Cortex of kidney (tissue), 1 donor: ENCODE measurements at places on chromosomes 13 and 19.

DNA sequence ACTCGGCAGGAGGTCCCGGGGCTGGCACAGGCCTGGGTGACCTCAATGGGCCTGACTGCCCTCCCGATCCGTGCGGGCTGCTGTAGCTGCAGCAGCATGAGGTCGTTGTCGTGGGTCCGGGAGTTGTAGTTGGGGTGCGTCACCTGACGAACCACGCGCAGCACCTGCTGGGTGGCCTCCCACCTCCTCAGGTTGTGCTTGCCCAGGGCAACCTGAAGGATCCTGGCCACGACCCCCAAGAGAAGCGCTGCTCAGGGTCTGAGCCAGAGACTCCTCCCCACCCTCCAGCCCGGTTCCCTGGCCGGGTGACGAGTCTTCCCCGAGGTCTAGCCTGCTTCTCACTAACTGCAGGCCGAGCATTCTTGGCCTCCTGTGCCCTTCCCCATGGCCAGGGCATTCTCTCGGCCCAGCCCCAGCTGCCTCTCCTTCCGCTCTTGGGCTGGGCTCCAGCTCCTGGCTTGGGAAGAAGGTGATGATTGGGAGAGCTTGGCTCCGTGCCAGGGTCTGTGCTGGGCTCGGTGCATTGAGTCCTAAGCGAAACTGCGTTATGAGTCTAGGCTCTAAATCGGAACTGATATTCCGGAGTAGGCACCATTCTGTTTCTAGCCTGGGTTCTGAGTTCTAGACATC is 3.1 kb downstream of the KLK14 start:
- no peak for DNase-seq

- no peak for DNase-seq
Observed at GRCh38 chr19:15556634-15557181, 48.4 kb downstream of the CYP4F22 start.

DNA sequence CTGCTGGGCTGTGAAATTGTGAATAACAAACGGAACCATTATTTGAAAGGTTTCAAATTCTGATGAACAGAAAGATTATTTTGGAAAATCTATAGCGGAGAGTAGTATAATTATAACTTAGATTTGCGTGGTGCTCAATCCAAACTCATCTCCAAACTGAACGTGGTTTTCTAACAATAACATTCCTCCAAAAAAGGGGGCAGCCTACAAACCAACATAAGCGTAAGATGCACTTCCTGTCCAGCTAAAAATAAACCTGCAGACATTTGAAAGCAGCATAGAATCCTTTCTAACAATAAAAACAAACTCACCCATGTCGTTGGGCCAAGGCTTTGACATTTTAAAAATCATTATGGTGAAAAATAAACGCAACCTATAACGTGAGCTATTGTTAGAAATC is 178.4 kb downstream of the COL4A1 start:
- DNase-seq: no peak

GRCh38 chr13:60759499-60759898 is 362.5 kb downstream of the TDRD3 start:
- DNase-seq: no peak

- no peak for DNase-seq
Observed at GRCh38 chr13:33194820-33195692, 90.5 kb downstream of the STARD13 start.

DNA sequence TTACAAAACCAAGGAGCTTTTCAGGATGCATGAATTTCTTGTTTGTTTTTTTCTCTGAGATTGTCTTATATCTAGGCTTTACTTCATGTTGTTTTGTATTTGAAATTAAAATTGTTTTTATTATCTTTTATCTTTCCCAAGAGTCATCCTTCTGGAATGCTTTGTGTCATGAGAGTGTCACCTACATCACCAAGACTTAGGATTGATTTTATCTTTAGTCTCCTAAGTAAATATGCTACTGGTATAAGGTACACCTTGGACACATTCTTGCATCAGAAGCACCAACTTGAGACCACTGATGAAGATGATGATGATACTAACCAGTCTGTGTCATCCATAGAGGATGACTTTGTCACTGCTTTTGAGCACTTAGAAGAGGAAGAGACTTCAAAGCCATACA is 26.4 kb downstream of the AKAP11 start:
- DNase-seq: no peak

DNA sequence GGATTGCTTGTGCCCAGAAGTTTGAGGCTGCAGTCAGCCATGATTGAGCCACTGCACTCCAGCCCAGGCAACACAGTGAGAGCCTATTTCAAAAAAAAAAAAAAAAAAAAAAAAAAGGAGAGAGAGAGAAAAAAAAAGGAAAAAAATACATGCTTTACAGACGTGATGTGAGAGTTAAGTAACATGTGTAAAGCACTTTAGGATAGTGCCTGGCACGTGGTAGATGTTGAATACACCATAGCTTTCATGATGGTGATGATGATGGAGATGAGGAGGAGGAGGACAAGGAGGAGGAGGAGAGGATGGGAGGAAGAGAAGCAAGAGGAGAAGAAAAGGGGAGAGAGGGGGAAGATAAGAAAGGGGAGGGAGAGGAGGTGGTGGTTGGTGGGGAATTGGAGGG is 15.1 kb upstream of the RUBCNL start:
- no peak for DNase-seq

DNA sequence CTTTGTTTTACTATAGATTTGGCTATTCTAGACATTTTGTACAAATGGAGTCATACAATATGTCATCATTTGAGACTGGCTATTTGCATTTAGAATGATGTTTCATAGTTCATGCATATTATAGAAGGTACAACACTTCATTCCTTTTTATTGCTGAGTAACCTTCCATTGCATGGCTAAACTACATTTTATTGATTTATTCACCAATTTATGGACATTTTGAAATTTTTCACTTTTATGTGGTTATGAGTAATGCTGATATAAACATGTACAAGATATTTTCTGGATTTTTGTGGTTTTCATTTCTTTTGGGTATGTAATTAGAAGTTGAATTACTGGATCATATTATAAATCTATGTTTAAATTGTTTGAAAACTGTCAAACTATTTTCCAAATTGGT is 710.3 kb upstream of the SLITRK5 start:
- DNase-seq: no peak

- DNase-seq: no peak
Observed at GRCh38 chr19:38684078-38684861, 36.8 kb downstream of the ACTN4 start.

DNA sequence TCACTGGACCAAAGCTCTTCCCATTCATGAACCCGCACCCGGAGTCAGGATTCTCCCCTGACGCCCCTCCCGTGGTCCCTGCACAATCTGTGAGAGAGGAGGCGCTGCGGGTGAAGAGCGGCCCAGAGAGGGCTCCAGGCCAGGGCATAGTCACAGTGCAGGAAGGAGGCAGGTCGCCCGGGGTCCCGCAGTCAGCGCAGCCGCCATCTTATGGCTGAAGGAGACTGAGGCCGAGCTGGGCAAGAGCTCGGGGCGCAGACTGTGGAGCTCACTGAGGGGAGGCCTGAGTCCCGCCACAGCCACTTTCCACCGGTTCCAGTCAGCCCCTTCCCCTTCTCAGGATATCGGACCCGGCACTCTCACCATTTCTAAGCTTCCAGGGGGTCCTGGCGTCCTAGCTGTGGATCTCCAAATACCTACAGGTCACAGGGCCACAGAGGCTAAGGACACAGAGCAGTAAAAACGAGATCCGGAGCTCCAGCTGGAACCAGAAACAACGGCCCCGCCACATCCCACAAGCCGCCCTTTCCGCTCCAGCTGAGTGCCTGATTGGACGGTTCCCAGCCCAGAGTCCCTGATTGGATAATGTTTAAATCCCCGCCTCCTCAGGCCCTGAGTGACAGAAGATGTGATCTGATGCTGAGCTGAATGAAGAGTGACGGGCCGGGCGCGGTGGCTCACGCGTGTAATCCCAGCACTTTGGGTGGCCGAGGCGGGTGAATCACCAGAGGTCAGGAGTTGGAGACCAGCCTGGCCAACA is at the start of gene ZNF99:
Gene ZNF99 (minus strand): TSS at position 501 of the 760 bp plus-strand sequence. CDS start 135 bp downstream, at position 366.
- DNase-seq: no peak

DNA sequence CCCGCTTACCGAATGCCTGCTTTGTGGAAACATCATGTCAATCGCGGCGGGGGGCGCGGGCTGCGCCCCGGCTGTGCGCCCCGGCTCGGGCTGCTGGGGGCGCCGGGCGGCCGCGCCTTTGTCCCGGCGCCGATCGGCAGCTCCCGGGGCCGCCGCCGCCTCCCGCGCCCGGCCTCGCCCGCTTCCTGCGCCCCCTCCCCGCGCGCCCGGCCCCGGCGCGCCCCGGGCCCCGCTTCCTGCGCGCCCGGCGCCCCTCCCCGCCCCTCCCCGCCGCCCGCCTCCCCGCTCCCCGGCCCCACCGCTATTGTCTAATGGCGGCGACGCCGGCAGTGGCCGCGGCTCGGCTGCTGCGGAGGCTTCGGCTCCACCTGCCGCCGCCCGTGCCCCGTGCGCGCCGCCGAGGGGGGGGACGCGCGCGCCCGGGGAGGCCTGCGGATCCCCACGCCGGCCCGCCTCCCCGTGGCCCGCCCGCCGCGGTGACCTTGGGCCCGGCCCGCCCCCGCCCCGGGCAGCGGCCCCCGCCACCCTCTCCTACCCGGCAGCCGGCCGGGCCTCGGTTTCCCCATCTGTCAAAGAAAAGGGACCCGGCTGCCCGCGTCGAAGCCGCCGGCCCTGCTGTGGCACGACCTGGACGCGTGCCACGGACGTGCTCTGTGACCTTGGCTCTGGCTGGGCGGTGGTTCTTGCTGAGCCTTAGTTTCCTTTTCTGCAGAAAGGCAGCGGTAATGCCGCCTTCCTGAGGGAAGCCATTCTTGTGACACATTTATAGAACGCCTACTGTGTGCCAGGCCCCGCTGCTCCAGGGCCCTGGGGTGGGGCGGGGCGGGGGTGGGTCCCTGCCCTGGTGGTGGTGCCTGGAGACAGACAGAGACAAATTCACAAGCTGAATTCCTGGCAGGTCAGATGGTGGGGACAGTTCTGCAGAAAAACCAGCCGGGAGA is at the start of gene TLE5:
Gene TLE5 (minus strand): TSS at position 331 of the 941 bp plus-strand sequence. CDS start 295 bp downstream, at position 36.
- no peak for DNase-seq

DNA sequence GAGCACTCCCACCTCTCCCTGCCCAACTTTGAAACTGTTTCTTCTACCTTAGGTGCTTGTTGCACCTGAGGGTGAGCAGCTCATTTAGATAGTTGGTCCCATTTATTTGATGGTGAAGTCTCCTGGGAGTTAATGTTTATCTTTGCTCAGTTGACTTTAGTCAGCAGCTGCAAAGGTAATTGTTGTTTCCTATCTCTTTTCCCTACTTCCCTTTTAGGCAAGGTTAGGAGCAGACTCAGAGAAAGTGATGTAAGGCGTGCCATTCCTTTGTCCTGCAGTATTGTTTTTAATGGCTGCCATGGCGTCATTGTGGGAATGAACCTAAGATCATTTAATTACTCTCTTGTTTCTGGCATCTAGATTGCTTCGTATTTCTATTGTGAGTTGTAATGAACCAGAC is 11.6 kb downstream of the AKAP11 start:
- no peak for DNase-seq

- DNase-seq: no peak
Observed at GRCh38 chr13:93218583-93218982, 8.0 kb upstream of the GPC6 start.

DNA sequence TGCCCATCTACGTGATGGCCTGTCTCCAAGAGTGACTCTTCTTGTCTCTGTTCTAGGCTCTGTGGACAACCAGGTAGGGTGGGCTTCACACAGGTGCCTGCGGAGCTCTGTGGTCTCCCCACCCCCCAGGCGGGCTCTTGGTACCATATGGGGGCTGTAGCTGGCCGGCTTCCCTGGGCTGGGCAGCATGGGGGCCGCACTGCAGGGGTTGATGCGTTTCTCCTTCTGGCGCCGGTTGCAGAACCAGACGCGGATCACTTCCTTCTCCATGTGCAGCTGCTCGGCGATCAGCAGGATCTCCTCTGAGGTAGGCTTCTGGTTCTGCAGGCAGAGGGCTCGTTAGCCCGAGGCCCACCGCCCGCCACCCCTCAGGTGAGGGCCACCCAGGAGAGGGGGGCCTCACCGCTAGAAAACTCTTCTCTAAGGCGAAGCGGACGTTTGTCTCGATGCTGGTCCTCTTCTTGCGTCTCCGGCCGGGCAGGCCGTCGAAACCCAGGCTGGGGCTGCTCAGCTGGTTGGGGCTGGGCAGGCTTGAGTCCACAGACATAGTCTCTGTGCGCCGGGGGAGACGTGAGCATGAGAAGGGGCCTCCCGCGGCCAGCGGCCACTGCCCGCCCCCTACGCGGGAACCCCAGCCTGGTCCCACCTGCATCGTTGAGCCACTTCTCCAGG is 19.3 kb downstream of the ZNF574 start:
- no peak for DNase-seq
